ENCODE measurements at places on chromosomes 13 and 19.

DNA sequence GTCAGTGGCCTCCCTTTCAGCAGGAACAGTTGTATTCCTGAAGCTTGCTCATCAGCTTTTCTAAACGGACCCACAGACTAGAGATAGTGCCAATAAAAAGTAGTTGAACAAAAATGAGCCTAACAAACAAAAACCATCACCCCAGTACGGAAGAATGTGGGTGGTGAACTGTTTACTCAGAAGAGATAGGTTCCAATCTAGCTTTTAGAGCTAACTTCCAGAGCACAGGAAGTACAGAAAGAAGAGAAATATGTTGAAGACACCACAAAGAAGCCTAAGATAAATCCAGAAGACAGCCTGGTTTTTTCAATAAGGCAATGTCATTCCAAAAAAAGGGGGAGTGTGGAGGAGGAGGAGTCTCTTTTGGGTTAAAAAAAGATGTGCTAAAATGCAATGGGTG, 2.8 kb upstream of the LMO7 start:
- DNase-seq, result no peak

DNA sequence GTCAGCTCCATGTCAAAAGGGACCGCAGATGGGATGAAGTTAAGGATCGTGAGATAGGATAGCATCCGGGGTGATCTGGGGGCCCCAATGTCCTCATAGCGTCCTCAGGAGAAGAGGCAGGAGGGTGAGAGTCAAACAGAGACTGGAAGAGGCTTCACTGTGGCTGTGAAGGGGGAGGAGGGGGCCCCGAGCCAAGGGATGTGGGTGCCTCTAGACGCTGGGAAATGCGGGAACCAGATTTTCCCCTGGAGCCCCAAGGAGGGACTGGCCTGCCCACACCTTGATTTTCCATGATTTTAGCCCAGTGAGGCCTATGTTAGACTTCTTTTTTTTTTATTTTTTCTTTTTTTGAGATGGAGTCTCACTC, 61.2 kb downstream of the GNG7 start:
- no peak for DNase-seq

DNA sequence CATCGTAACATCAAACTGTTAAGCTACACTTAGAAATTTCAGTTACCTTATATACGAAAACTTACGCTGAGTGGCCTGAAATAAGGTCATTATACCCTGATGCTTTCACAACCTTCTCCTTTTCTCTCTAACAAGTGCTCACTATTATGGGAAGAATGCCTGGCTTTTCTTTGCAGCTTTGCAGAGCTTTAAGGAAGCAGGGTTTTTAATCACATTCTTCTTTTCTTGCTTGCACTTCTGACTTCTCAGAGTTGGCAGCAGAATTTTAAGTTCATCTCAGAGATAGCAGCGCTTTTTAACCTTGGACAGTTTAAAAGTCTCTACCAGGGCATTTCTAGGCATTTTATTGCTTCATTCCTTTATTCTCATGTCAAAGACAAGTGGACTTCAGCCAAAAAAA, 285.1 kb downstream of the SPRY2 start:
- no peak for DNase-seq

DNA sequence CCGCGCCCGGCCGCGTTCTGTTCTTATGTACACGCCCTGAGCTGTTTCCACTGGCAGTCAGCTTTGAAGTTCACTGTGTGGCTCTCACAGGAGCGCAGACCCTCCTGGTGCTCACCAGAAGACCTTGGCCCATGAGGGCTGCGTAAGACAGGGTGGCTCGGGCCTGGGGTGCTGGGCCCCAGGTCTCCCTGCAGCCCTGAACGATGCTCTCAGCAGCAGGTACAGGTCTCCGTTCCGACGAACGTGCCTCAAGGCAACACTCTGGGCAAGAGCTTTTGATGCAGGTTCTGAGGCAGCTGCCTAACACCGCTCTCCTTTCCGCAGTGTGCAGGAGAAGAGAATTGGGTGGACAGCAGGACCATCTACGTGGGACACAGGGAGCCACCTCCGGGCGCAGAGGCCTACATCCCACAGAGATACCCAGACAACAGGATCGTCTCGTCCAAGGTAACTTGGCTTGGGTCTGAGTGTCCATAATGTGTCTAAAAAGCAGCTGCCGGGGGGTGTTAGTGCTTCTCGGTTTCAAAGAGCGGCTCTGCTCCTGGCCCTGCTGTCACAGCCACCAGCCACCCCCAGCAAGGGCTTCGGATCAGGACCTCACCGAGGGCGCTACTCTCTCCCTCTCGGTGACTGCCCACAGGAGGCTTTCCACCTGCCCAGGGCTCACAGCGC, 95.1 kb downstream of the ATP11A start:
- DNase-seq, result no peak

DNA sequence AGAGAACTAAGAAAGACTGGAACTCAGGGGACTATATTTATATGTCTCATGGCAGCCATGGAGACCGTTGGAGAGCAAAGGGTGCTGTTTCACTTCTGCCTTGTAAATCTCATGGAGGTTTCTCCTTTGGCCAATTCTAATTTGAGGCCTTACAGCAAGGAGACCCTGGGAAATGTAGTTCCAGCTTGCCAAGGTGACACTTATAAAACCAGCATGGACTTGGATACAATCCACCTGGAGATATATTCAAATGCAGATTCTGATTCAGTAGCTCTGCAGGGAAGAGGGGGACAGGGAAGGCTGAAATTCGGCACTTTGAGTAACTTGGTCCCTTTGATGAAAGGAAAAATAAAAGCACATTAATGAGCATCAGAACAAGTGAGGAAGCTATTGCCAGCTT, 90.0 kb downstream of the OXGR1 start:
- DNase-seq, result no peak

DNA sequence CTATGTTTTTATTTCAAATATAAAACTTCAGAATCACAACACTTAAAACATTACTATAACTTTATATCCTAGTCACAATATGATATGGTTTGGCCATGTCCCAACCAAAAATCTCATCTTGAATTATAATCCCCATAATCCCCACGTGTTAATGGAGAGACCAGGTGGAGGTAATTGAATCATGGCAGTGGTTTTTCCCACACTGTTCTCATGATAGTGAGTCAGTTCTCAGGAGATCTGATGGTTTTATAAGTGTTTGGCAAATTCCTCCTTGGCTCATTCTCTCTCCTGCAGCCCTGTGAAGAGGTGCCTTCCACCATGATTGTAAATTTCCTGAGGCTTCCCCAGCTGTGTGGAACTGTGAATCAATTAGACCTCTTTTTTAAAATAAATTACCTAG, 307.6 kb downstream of the SPRY2 start:
- DNase-seq, result no peak

GRCh38 chr13:23560571-23561089, 9.6 kb upstream of the TNFRSF19 start:
- DNase-seq, result no peak

GRCh38 chr19:30870876-30871275, 478.4 kb downstream of the TSHZ3 start:
- peak; percentile 47 for DNase-seq
